CD4-positive, CD25-positive, alpha-beta regulatory T cell (primary cell): ENCODE measurements at places on chromosomes 5 and 9. TPM values are rescaled to one million over a fixed set of nuclear protein-coding genes. Genes with fewer than 3 reads are reported as not detected.

The BSPRY gene
- total RNA-seq, result 0.57 TPM

The CKMT2 gene
- total RNA-seq, result not detected

DNA sequence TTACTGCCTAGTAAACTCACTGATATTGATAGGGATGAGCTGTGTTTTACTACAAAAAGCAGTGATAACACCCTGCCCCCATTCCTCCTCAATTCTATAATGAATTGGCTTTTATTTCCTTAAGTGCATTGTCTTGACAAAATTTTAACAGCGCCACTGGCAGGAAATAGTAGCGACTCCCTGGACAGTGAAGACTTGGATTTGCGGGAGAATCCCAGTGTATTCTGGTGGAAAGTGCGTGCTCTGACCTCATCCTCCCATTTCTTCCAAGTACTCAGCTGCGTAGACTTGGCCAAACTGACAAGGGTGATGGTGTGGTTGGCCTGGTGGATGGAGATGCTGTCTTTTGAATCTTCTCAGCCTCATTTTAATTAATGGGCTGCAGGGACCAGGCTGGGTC is 5.3 kb downstream of the TRIO start:
- H3K27me3 ChIP-seq, result peaks cover 14% of the 10 kb centered on the region
- no peak overlapping the region for H3K4me3 ChIP-seq
- no peak for DNase-seq
- H3K27ac ChIP-seq, result no peak overlapping the region
- peaks cover 13% of the 10 kb centered on the region for H3K4me1 ChIP-seq
- H3K36me3 ChIP-seq, result no peaks in the 10 kb centered on the region

DNA sequence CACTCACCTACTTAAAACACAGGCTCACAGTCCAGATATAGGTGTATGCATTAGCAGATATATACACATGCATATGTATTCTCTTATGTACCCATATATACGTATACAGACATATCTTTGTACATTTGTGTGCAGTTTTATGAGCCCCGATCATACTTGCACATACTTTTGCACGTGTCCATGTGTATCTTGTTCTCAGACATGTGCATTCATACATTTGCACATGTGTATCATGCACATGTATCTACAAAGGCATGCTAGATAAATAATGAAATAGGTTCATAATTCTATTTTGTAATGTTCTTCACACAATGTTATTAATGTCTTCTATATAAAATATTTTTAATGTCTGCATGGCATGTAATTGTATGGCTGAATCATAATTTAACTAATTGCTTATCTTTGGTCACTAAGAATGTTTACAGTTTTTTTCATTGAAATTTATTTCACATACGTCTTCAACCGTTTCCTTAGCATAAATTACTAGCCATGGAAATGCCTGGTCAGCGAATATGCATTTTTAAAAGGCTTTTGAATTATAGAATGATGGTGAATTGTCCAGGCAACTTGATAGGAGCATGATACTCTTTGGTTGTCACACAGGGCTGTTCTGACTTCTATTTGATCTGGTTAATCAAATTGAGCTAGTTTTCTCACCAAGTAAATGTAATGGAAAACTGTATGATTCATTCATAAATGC is 2.6 kb downstream of the NDFIP1 start:
- H3K4me3 ChIP-seq, result peak overlapping the region; percentile 99
- H3K27ac ChIP-seq, result no peak overlapping the region
- no peak for DNase-seq
- H3K27me3 ChIP-seq, result no peaks in the 10 kb centered on the region

GRCh38 chr9:71895955-71896354 is 15.0 kb downstream of the ABHD17B start:
- no peaks in the 10 kb centered on the region for H3K36me3 ChIP-seq
- no peak overlapping the region for H3K27ac ChIP-seq
- H3K27me3 ChIP-seq, result no peaks in the 10 kb centered on the region

DNA sequence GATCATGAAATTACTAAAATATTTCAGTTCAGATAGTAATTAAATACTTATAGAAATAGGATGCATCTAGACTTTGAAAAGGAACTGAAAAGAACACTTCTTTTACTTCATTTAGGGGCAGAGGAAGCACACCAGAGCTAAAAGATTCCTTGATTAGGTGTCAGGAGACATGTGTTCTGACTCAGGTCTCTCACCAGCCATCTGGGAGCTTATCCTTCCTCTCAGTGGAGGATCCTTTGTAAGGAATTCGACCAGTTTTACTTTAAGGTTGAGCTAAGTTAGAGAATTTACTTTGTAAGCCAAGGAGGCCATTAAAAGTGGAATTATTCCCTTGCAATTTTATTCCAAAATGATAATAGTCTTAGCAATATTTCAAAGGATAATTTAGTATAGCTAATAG is 16.7 kb downstream of the VCAN start:
- no peak overlapping the region for H3K4me3 ChIP-seq
- DNase-seq, result no peak
- H3K36me3 ChIP-seq, result no peaks in the 10 kb centered on the region
- no peak overlapping the region for H3K27ac ChIP-seq

DNA sequence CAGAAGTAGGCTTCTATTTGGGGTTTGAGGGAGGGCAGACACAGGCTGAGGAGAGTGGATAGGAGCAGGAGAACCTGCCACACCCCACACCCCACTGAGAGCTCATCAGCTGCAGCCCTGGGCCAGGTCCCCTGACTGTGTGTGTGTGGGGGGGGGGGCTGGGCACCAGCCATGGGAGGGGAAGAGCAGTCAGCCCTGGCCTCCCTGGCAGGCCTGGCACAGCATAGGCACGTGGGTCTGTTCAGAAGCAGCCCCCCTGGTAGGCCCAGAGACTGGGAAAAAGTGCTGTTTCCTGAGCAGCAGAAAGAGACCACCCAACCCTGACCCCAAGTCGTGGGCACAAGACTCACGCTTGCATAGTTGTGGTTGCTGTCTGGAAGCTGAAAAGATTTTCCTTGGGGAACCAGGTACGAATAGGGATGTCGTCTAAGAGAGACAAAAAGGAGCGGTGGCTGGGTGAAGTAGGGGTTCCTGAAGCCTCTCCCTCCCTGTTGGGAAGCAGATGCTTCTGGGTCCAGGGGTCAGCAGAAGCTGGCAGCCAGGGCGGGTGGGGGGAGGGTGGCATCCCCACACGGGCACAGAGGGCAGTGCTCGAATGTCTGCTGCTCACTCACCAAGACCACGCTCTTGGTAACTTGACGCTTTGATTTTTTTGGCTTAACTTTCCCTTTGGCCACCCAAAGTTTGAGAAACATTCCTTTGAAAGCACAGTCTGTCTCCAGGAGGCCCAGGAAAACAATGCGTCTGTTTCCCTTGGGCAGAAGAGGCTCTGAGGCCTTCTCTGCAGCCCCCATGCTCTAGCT is 2.9 kb downstream of the NSMF start:
- H3K4me1 ChIP-seq, result peaks cover 86% of the 10 kb centered on the region
- H3K27ac ChIP-seq, result no peak overlapping the region
- no peaks in the 10 kb centered on the region for H3K27me3 ChIP-seq
- no peak overlapping the region for H3K4me3 ChIP-seq

DNA sequence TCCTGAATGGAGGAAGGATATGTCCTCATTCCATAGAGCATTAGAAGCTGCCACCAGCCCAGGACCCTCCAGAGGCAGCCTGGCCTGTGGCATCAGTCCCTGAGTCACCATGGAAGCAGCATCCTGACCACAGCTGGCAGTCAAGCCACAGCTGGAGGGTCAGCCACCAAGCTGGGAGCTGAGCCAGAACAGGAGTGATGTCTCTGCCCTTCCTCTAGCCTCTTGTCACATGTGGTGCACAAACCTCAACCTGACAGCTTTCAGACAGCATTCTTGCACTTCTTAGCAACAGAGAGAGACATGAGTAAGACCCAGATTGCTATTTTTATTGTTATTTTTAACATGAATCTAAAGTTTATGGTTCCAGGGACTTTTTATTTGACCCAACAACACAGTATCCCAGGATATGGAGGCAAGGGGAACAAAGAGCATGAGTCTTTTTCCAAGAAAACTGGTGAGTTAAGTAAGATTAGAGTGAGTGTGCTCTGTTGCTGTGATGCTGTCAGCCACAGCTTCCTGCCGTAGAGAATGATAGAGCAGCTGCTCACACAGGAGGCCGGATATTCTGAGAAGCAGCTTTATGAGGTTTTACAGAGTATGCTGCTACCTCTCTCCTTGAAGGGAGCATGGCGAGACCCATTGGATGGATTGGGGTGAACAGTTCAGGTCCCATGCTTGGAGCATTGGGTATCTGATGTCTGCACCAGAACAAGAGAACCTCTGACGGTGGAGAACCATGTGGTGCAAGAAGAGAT is 13.0 kb upstream of the CYFIP2 start:
- peak; percentile 36 for DNase-seq
- peaks cover 98% of the 10 kb centered on the region for H3K4me1 ChIP-seq
- H3K36me3 ChIP-seq, result peaks cover 84% of the 10 kb centered on the region
- H3K27me3 ChIP-seq, result no peaks in the 10 kb centered on the region
- peak overlapping the region; percentile 83 for H3K27ac ChIP-seq

DNA sequence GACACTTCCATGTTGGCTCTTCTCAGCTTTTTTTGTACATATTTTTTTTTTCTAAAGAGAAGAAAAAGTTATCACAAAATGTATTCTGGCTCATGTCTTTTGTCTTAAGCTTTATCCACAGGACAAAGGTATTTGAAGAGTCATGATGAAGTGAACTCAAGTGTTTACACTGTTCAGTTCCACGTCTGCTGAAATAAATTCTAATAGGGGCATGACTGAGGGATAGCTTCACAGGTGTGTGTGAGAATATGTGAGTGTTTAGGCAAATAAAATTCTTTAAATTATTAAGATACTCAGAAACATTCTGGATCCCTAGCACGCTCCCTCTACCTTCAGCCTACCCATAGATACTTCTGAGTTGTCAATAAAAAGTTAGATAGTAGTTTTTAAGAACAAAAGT is 59.8 kb downstream of the BAAT start:
- no peak overlapping the region for H3K27ac ChIP-seq
- no peaks in the 10 kb centered on the region for H3K36me3 ChIP-seq
- no peaks in the 10 kb centered on the region for H3K27me3 ChIP-seq
- H3K4me1 ChIP-seq, result no peaks in the 10 kb centered on the region
- no peak for DNase-seq
